ENCODE measurements at places on chromosomes 3 and 15.

- DNase-seq, result no peak
Measured at GRCh38 chr15:91426412-91426811, 326.4 kb downstream of the SV2B start.

GRCh38 chr3:179181021-179181472 is 32.9 kb downstream of the PIK3CA start:
- no peak for DNase-seq

DNA sequence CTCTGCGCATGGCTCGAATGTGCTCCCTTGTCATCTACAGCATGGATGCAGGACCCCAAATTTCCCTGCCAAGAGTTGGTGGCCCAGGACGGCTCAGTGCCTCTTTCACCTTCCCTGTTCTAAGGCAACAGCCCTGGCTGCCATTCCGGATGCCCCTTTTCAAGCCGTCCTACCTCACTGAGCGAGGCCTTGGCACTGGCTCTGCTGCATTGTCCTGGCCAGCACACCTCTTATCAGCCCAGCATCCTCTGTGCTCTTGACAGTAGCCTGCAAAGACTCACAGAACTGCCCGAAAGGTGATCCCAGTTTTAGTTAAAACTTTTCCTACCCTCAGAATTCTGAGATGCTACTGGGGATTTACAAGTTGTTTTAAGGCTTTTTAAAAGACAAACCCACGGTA is 122.0 kb downstream of the MECOM start:
- no peak for DNase-seq

- DNase-seq, result no peak
Measured at GRCh38 chr3:101065962-101066361, 72.7 kb upstream of the ABI3BP start.

- no peak for DNase-seq
Measured at GRCh38 chr3:110430146-110430545, 641.5 kb upstream of the NECTIN3 start.

DNA sequence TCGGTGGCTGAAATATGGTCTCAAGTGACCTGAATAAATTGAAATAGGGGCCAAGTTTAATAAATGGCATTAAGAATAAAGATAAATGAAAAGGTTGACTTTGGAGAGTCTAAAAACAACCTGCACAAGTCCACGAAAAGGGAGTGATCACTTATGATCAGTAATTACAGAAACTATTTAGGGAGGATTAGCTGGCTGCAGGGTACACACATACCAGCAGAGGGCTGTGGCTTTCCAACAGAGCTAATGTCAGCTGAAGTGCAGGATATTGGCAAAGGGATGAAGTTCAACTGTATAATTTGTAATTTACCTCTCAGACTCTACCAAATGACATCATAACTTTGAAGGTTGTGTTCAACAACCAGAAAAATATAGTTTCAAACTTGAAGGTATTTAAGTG is 86.8 kb downstream of the SYNPR start:
- no peak for DNase-seq

- no peak for DNase-seq
Measured at GRCh38 chr15:62365795-62366442, 200.8 kb upstream of the C2CD4B start.

DNA sequence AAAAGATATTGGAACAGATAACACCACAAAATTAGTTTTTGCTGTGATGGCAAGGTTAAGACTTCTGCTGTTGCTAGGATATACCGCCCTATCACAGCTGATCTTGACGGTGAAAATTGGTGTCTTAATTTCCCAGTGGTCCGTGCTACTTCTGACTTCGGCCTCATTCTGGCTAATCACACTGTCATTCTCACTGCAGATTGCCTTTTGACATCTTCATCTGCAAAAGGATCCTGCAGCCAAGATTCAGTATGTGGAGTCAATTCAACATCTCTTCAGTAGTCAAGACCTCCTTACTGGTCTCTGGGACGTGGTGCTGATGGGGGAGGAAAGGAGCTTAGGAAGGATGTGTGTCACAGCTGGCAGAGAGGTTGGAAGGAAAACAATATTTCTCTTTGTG is 438.6 kb downstream of the WDR72 start:
- no peak for DNase-seq
